Suprapubic skin (tissue), 4 donors: ENCODE measurements at places on chromosomes 3 and 15. TPM values are rescaled to one million over a fixed set of nuclear protein-coding genes. Genes with fewer than 3 reads are reported as not detected.
A peak's percentile ranks its signal among the peaks of the same experiment; 100 is the strongest.

Gene GOLGA8O
- 1.5 TPM for total RNA-seq

Gene SH3GL3
- not detected for total RNA-seq

- no peak for DNase-seq
Measured at GRCh38 chr3:167318306-167318705, 61.8 kb downstream of the ZBBX start.

DNA sequence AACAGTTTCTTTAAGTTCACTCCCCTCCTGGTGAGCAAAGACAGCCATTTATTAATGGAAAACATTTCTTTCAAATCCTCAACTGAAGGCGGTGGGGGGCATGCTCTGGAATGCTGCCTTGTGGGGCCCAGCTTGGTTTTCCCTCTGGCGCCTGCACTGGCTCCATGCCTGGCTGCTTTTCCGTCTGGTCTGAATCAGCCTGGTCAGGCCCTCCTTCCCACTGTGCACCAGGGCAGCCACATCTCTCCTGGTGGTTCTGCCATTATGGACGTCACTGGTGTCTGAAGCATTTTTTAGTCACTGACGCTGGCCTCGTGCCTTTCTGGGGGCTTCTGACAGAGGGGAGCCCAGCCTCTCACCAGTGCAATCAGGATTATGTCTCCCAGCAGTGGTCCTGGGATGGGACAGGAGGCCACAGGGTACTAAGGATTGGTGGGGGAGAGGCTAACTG is 57.6 kb upstream of the APEH start:
- peak; percentile 63 for DNase-seq

DNA sequence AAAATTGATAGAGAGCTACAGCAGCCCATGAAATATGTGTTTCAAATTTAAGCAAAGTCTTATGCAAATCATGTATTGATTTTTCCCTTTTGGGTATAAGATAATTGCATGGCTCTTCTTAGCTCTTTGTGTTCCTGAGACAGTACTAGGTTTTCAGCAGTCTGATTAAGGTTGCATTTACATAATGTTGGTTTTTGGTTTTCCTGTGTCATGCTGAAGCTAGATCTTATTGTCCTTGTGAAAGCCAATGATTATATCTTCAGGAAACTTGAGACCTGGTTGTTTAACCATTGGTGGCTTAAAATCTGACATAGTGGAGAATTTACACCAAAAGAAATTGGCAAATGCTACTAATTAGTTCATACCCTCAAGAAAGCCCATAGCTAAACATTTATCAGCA is 392.6 kb downstream of the ZPLD1 start:
- no peak for DNase-seq
